Fibroblast of skin of back (primary cell): ENCODE measurements at places on chromosomes 3 and 15.

DNA sequence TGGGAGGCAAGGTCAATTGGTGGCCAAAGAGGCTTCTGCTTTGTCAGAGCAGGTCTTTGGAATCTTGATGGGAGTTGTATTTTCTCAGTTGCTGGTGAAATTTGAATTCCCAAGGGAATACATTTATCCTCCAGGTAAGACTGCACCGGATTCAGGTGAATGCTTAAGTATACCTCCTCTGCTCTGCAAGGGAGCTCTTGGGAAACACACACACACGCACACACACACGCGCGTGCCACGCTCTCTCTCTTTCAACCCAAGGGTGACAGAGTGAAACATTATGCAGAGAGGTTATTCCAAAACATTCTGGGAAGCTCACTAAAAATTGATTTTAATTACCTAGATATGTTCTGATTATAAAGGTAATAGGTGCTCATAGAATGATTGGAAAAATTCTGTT, 33.7 kb downstream of the ST6GAL1 start:
- no peak for DNase-seq

GRCh38 chr15:85760049-85760448, 34.7 kb downstream of the KLHL25 start:
- DNase-seq = no peak

- DNase-seq = no peak
These were observed 288.3 kb upstream of the C2CD4B start for GRCh38 chr15:62453375-62453774.

- DNase-seq = no peak
These were observed 440.3 kb upstream of the DPH6 start for GRCh38 chr15:35986191-35986721.

GRCh38 chr15:34721802-34722438, 32.9 kb downstream of the GJD2 start:
- peak; percentile 78 for DNase-seq
